Vagina (tissue), 2 donors: ENCODE measurements at places on chromosomes 16 and 17.

DNA sequence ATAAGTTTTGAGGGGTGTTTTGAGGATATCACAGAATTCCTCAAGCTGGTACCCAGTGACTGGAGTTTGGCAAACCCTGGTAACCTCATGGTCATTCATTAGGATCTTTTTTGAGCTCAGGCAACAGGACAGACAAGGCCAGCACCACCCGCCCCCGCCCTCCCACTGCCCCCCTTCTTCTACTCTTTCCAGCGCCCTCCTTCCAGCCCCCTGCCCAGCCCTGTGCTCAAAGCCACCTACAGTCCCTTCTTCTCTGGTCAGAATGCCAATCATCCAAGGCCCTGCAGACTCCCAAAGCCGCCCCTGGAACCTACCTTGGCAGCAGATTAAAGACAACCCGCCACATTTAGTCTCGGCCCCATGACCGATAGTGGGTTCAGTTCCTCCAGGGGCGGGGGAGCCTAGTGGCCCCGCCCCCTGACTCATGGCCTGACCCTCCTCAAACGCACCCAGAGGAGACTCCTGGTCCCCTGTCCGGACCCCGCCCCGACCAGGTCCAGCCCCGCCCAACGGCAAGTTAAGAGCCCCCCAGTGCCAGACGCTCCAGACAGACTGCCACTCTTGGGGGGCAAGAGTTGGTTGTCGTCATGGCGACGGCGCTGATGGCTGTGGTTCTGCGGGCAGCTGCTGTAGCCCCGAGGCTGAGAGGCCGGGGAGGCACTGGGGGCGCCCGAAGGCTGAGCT, at the start of gene NAGS:
Gene NAGS, plus strand, starts transcription at position 546 of the 684 bp plus-strand sequence. Its CDS starts 42 bp downstream, at position 588.
- H3K4me3 ChIP-seq: peak within 1 kb of the TSS; percentile 83
- no peak within 1 kb of the TSS for H3K27ac ChIP-seq
- no peaks in the 10 kb centered on the region for H3K36me3 ChIP-seq

- H3K4me1 ChIP-seq: no peaks in the 10 kb centered on the region
- H3K27ac ChIP-seq: no peak overlapping the region
- H3K36me3 ChIP-seq: no peaks in the 10 kb centered on the region
Observed at GRCh38 chr16:25679511-25679910, 12.2 kb upstream of the HS3ST4 start.

- H3K4me1 ChIP-seq: peaks cover 52% of the 10 kb centered on the region
- DNase-seq: no peak
- peak overlapping the region; percentile 70 for H3K27ac ChIP-seq
- no peaks in the 10 kb centered on the region for H3K27me3 ChIP-seq
- H3K36me3 ChIP-seq: no peaks in the 10 kb centered on the region
- H3K4me3 ChIP-seq: no peak overlapping the region
Observed at GRCh38 chr17:1769822-1770477, 8.1 kb downstream of the SERPINF1 start.

DNA sequence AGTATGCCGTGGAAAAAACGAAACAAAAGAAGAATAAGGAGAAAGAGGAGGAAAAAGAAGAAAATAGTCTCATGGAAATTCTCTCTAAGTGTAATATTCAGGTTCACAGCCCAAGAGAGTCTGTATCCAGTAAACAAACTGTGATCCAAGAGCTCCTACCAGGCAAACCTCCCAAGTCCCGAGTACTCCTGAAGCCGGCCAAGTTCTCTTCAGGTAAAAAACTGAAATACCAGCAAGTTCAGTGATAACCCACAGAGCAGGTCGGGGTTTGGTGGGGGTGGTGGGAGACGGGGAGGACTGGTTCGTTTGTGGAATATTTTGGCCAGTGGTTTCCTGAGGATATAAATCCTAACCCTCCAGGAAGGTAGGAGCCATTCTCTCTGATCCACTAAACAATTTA, 8.5 kb upstream of the TVP23B start:
- H3K4me1 ChIP-seq: no peaks in the 10 kb centered on the region
- H3K27me3 ChIP-seq: no peaks in the 10 kb centered on the region
- H3K36me3 ChIP-seq: no peaks in the 10 kb centered on the region
